ENCODE measurements at places on chromosomes 4 and X. TPM values are rescaled to one million over a fixed set of nuclear protein-coding genes. Genes with fewer than 3 reads are reported as not detected.

The JADE3 gene
- 1.6 TPM for total RNA-seq

The NSUN7 gene
- total RNA-seq = not detected

The CSAG3 gene
- 1.1 TPM for total RNA-seq

The HPGD gene
- total RNA-seq = 1.4 TPM

GRCh38 chr4:26048378-26048882 lies 134.4 kb downstream of the SMIM20 start:
- no peak for DNase-seq
- peaks cover 11% of the 10 kb centered on the region for H3K27me3 ChIP-seq
- H3K27ac ChIP-seq = no peak overlapping the region
- H3K4me3 ChIP-seq = no peak overlapping the region
- H3K4me1 ChIP-seq = peaks cover 12% of the 10 kb centered on the region
- no peaks in the 10 kb centered on the region for H3K36me3 ChIP-seq

The CXXC4 gene
- total RNA-seq = not detected

- H3K27ac ChIP-seq = no peak overlapping the region
- DNase-seq = no peak
- H3K4me3 ChIP-seq = no peak overlapping the region
- H3K4me1 ChIP-seq = no peaks in the 10 kb centered on the region
- no peaks in the 10 kb centered on the region for H3K36me3 ChIP-seq
- no peaks in the 10 kb centered on the region for H3K27me3 ChIP-seq
Measured at GRCh38 chr4:61889117-61889516, 689.0 kb downstream of the ADGRL3 start.

The PDK3 gene
- 30.7 TPM for total RNA-seq

The EGF gene
- total RNA-seq = not detected

GRCh38 chrX:2934715-2935710 lies 5.9 kb upstream of the ARSD start:
- H3K36me3 ChIP-seq = no peaks in the 10 kb centered on the region
- DNase-seq = no peak
- no peak overlapping the region for H3K27ac ChIP-seq
- peaks cover 4% of the 10 kb centered on the region for H3K27me3 ChIP-seq

The ITM2A gene
- 113 TPM for total RNA-seq

DNA sequence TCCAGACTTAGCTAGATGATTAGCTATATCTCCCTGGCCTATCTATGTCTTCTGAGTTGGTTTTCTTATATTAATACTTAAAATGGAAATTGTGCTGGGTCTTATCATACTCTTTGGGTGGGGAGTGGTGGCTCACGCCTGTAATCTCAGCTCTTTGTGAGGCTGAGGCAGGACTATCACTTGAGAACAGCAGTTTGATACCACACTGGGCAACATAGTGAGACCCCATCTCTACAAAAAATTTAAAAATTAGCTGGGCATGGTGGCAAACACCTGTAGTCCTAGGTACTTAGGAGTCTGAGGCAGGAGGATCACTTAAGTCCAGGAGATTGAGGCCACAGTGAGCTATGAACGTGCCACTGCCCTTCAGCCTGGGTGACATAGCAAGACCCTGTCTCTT lies 30.4 kb downstream of the WDFY3 start:
- no peaks in the 10 kb centered on the region for H3K36me3 ChIP-seq
- H3K4me1 ChIP-seq = no peaks in the 10 kb centered on the region
- H3K27ac ChIP-seq = no peak overlapping the region

The BEND2 gene
- total RNA-seq = not detected

DNA sequence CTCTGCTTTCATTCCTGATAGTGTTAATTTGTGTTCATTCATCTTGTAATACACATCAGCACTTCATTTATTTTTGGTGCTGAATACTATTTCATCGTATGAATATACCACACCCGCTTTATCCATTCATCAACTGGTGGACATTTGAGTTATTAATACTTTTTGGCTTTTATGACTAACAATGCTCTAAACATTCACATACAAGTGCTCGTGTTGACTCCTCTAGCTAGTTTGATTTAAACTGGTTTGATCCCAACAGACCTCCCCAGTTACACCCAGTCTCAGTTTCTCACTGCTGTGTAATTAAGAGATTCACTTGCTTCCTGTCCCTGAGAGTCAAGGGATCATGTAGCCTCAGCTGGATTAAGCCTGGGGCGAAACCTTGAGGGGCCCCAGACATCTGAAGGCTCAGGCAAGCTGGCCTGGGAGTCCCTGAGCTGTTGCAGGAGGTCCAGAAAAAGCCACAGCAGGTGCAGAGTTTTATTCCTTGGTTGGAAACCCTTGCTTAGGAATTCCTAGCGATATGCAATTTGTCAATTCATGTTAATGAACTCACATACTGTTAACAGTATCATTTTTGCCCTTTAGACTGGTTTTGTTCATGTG lies 52.8 kb upstream of the CLDN24 start:
- H3K27ac ChIP-seq = no peak overlapping the region
- no peaks in the 10 kb centered on the region for H3K27me3 ChIP-seq

Data from activated CD4-positive, alpha-beta T cell treated with anti-CD3 and anti-CD28 coated beads, Interleukin-2, amount 10 ng/mL, durations not matched to agents 24 days and 14 days (primary cell).